ENCODE measurements at places on chromosomes 7 and 10.

DNA sequence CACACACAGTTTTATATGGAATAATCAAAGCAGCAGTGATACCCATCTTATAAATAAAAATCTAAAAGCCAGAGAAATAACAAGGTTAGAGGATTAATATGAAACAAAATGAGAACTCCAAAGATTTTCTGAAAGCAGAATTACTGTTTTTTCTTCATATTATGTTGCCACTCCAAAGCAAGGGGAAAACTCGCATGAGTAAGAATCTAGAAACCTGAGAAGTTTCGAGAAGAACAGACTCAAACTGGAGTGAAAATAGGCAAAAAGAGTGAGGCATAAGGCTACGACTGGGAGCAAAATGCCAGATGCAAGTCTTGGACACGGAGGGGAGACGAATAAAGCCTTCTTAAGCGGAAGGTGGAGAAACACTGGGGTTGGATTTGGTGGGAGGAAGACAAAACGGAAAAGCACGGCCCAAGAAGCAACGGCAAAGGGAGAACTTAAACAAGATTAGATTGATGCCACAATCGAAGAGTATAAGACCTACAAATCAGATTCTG lies 923 bp downstream of the TNPO3 start:
- no peak for DNase-seq

GRCh38 chr7:105454921-105455320 lies 66.2 kb upstream of the SRPK2 start:
- DNase-seq, result no peak

- no peak for DNase-seq
Observed at GRCh38 chr7:39535720-39536119, 30.5 kb upstream of the YAE1 start.

DNA sequence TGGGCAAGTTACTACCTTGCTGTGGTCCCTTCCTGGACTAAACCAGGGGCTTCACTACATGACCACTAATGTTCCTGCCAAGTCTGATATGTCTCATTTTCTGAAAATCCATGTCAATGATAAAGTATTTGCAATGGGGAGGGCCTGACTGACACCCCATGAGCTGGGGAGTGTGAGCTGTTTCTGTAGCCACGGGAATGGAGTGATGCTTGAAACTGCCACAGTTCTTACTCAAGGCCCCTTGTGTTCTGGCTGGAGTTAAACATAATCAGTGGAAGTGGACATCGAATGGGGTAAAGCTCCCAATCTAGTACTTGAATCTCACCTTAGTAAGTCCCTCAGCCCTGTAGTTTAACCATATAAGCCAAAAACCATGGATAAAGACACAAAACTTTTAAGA lies 61.9 kb upstream of the PDLIM1 start:
- no peak for DNase-seq

DNA sequence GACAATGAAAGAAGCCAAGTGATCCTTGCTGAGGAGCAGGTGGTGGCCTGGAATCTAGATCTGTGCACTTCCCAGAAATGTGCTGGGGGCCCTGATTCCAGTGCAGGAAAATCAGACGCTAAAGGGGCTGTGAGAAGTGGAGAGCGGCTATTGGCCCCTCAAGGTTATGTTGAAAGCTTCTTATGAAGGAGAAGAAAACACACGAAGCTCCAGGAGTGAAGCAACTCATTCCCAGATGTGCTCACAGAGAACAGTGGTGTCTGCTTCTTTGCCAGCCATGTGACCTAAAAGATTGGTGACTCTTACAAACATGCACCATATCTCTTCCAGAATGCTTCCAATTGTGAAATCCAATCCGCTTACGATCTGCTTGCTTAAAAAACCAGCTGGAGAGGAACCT lies 679.3 kb upstream of the IGFBP3 start:
- no peak for DNase-seq

Measured in activated CD4-positive, alpha-beta T cell treated with anti-CD3 and anti-CD28 coated beads for 36 hours (primary cell).